ENCODE measurements at places on chromosomes 2 and 18.
A peak's percentile ranks its signal among the peaks of the same experiment; 100 is the strongest.

- DNase-seq, result no peak
Observed at GRCh38 chr18:78679613-78680260, 299.9 kb upstream of the SALL3 start.

- DNase-seq, result no peak
Observed at GRCh38 chr18:77061281-77061945, 71.2 kb downstream of the MBP start.

- DNase-seq, result no peak
Observed at GRCh38 chr18:77517901-77518300, 268.3 kb downstream of the GALR1 start.

- no peak for DNase-seq
Observed at GRCh38 chr2:175399326-175399725, 217.8 kb upstream of the ATP5MC3 start.

DNA sequence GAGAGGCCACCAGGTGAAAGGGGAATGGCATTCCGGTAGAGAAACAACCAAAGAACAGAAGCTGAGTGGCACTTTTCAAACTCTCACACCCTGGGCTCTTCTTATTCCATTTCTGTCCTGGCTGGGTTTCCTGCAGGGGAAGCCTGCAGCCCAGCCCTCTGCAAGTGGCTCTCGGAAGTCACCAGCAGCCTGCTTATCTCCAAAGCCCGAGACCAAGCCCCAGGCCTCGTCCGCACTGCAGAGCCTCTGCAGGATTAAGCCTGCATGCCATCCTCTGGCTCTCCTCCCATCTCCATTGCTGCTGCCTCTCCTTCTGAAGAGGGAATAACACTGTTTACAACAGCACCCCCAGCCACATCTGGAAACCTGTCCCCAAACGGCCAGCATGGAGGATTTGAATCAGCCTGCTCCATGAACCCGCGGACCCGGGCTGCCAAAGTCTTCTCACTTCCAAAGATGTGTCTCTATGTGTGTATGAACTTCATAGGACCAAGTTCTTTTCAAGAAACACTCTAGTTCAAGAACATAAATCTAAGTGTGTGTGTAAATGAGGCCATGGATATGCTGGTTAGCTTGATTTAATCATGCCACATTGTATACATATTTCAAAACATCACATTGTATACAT lies 54.2 kb downstream of the DIPK1C start:
- DNase-seq, result no peak

DNA sequence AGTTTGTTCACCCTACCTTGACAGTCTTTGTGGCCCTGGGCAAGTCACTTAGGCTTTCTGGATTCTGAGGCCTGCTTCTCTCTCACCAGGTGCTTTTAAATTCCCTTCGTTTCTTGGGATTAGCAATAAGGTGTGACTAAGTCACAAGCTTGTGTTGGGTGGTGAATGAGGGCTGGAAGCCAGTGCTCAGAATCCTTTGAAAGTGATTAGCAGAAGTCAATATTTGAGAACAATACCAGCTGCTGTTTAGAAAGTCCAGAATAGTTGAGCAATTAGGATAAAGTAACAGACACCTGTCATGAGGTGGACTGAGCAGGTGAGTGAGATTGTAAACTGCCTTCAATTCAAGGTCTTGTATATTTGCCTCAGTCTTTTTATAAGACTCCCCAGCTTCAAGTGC lies 19.3 kb upstream of the MGAT5 start:
- no peak for DNase-seq

- no peak for DNase-seq
Observed at GRCh38 chr2:131058214-131058843, 34.9 kb downstream of the FAM168B start.

GRCh38 chr2:220670511-220670910 lies 901.6 kb downstream of the EPHA4 start:
- no peak for DNase-seq

GRCh38 chr2:173855661-173856060 lies 109.5 kb downstream of the SP3 start:
- DNase-seq, result no peak

GRCh38 chr2:39416140-39416539 lies 20.9 kb downstream of the MAP4K3 start:
- DNase-seq, result no peak

DNA sequence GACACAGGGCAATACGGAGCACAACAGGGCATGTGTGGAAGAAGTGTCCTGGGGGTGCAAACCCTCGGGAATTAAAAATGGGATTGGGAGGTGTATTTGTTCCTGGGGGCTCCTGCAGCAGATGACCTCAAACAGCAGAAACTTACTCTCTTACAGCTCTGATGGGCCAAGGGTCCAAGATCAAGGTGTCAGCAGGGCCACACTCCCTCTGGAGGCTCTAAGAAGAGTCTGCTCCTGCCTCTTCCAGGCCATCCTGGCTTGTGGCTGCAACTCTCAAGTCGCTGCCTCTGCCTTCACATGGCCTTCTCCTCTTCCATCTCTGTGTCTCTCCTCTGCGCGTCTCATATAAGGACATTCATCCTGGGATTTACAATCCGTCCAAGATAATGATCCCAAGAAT lies 12.4 kb upstream of the SPATA3 start:
- no peak for DNase-seq

GRCh38 chr2:153354377-153354776 lies 124.2 kb downstream of the RPRM start:
- no peak for DNase-seq

DNA sequence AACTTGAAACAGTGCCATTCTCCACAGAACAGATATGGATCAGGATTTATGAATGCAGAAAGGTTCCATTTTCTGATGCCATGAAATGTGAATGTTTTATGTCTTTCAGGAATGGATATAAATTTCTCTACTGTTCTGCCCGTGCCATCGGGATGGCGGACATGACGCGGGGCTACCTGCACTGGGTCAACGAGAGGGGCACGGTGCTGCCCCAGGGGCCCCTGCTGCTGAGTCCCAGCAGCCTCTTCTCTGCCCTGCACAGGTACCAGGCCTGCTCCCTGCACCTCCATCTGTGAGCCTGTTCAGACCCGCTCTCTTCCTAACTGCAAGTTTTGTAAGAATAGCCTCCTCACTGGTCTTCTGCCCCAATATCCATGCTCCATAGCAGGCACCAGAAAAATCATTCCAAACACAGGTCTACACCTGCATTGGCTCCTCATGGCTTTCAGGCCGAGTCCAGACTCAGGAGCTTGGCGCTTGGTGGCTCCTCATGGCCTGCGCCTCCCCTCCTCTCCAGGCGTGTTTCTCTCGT lies 68.6 kb downstream of the LPIN1 start:
- DNase-seq, result no peak

GRCh38 chr2:117832905-117833613 lies 18.6 kb downstream of the DDX18 start:
- DNase-seq, result no peak

GRCh38 chr2:128541448-128541847 lies 222.8 kb upstream of the HS6ST1 start:
- no peak for DNase-seq

GRCh38 chr2:235151152-235151551 lies 199.3 kb downstream of the SH3BP4 start:
- no peak for DNase-seq

DNA sequence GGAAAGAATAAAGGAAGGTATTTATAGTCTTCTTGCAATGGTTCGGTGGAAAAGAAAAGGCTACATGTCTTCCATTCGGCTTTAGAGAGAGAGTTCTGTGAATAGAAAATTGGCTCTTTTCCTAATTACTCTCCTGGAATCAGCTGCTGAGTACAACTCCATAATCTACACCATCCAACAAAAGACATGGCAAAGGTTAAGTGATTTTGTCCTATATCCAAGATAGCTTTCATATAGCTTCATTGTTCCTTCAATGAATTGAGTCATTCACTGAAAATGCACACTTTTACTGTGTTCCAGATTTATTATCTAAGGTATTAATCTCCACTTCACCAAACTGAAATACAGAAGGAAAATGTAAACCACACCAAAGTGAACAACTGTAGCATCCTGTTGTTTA lies 514.5 kb downstream of the LRRTM4 start:
- DNase-seq, result no peak

DNA sequence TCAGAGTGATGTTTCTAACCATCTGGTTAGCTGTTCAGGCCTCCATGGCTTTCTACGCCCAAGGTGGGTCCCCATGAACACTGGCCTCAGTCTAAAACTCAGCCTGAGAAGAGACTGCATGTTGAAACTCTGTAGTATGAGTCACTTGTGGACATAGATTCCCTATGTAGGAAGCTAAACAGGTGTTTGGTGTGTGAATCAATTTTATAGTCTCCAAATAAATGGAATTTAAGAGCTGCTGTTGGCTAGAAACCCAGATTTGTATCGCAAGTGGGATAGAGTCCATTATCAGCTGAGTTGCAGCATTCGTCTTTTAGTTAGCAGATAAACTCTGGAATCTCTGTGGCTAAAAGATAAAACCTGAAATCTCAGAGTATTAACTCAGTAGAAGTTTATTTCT lies 131.4 kb downstream of the KCNS3 start:
- DNase-seq, result no peak

- DNase-seq, result no peak
Observed at GRCh38 chr2:177260379-177260778, 4.1 kb downstream of the NFE2L2 start.

DNA sequence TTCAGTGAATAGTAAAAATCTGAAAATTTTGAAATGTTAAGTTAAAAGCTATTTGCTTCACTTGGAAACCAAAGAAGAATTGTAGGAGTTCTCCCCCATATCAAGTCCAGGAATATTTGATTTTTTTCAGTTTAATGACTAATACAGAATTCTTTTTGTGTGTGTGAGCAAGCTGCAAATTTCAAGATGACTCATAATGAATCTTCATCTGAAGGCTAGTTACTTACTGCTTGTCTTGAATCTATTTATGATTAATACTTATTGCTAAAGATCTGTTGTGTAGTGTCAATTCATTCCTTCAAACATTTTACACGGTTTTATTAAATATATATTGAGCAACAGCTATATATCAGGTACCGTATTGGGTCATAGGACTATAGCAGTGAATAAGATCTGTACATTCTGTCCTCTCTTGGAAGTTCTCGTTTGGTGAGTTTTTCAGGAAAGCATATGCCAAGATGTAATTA lies 47.8 kb upstream of the CAVIN2 start:
- DNase-seq, result peak; percentile 69

GRCh38 chr2:217913436-217913835 lies 89.4 kb downstream of the TNS1 start:
- DNase-seq, result no peak

DNA sequence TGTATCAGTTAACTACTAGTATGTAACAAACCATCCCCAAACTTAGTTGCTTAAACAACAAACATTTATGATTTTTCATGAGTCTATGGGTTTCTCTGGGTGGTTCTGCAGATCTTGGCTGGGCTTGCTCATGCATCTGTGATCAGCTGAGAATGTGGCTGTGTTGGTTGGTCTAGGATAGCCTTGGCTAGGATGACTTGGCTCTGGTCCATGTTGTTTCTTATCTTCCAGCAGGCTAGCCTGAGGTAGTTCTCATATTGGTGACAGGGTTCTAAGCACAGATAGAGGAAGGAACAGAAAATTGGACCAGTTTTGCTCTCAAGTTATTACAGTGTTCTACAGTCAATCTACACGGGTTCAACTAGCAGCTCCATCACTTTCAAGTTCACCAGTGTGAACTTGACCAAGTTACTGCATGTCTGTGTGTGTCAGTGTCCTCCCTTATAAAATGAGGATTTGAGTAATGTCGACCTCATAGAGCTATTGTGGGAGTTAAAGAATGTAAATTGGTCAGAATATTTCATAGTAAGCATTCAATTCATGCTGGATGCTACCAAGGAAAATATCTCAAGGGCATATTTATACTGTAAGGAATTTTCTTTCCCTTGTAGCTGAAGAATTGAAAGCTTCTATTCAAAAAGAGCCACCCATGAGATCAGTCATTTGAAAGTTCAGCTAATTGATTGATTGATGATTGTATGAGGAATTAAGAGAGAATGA lies 65.3 kb downstream of the MYO3B start:
- no peak for DNase-seq

DNA sequence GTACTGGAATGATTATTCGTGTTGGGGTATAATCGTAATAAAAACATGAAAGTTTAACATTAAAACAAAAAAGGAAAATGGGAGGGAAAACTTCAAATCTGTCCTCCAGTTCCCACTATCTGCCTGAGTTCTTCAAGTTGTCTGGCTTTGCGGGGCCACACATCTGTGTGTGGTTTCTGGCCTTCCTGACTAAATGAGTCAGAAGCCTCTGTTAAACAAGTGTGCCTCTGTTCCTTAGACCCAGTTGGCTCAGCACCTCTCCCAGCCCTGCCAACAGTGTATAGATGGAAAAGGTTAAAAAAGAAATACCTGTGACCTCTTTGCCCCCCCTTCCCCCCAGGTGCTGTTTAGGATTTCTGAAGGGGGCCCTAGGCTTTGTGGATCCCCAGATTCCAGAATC lies 30.2 kb downstream of the XDH start:
- DNase-seq, result peak; percentile 67

- no peak for DNase-seq
Observed at GRCh38 chr18:42159146-42159545, 204.1 kb downstream of the PIK3C3 start.

DNA sequence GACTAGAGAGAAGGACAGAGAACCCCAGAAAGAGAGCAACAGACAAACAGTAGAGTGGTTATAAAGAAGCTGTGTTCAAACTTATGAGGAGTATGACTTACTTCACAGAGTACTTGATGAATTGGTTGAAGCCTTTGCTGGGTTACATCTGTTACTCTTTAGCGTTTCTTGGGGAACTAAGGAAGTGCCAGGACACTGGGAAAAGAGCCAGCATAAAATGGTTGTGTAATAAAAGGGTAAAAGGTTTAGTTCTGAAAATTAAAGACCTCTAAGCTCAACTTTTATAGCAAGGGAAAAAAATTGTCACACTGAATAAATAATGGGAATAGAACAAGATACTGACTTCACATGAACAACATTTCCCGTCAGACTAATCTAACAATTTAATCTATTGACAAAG lies 17.0 kb upstream of the STAT4 start:
- DNase-seq, result peak; percentile 95

DNA sequence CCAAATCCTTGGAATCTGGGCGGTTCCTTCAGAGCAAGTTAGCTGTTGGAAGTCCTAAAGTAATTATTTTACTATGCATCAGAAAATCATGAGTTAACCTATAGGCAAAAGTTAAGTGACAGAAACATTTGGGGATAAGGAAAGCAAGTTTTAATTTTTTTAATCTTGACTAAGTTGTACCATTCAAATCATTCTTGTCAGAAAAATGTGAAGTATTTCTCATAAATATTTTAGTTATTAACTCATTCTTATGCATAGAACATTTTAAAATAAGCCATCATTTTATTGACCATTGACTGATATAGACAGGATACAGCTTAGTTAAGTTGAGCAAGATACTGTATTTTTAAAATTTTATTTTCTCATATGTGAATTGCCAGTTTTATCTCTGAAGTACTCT lies 98.2 kb upstream of the FOSL2 start:
- no peak for DNase-seq

DNA sequence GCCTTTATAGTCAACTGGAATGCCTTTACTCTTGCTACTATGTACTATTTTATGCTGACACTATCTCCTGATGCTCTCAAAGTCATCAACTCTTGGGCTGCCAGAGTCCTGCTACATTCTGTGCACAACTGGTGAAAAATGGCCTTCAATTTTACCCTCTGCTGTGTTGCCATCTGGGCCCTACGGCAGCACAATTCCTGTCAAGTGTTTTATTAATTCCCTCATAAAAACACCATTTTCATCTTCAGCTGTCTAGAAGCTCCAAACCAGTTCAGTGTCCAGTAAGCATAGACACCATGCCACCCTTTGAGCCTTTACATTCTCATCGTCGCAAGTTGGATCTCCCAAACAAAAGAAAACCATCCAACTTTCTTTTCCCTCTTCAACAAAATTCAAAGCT lies 26.5 kb downstream of the CALCRL start:
- no peak for DNase-seq

All from GM04503 (cell line).